ENCODE measurements at places on chromosomes 12 and 14.

GRCh38 chr14:63578300-63578699 lies 35.1 kb upstream of the PPP2R5E start:
- no peak for DNase-seq

DNA sequence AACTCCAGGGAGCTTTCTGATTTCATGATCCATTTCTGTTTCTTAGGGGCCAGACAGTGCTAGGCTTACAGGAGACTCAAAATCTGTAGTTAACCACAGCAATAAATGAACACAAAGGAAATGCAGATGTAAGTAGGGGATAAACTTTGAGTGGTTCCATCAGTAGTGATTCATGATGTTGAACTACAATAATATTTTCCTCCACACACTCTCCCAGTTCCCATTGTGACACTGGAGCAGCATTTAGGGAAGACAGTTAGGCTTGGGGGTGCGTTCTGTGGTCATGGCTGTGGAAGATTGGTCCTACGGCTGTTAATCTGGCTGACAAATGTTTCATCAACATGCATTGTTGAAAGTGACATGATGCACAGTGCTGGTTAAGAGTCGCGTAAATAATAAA lies 66.9 kb downstream of the HMGA2 start:
- no peak for DNase-seq

DNA sequence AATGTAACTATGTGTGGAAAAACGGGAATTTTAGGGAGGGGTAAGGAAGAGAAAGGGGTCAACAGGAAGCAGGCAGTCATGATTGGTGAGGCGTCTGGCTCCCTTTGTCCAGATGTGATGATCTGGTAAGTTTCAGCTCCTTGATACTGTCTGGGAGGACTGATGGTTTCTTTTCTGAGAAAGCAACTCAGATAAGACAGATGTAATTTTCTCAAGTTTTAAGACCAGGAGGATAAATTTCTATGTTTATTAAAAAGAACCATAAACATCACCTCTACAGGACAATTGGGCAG lies 21.9 kb upstream of the AMN1 start:
- DNase-seq, result no peak

- DNase-seq, result no peak
Measured at GRCh38 chr12:58176296-58176869, 235.0 kb downstream of the ATP23 start.

GRCh38 chr12:57146961-57147944 lies at the start of gene LRP1-AS:
Gene LRP1-AS (minus strand): TSS chr12:57147619.
- DNase-seq, result no peak

DNA sequence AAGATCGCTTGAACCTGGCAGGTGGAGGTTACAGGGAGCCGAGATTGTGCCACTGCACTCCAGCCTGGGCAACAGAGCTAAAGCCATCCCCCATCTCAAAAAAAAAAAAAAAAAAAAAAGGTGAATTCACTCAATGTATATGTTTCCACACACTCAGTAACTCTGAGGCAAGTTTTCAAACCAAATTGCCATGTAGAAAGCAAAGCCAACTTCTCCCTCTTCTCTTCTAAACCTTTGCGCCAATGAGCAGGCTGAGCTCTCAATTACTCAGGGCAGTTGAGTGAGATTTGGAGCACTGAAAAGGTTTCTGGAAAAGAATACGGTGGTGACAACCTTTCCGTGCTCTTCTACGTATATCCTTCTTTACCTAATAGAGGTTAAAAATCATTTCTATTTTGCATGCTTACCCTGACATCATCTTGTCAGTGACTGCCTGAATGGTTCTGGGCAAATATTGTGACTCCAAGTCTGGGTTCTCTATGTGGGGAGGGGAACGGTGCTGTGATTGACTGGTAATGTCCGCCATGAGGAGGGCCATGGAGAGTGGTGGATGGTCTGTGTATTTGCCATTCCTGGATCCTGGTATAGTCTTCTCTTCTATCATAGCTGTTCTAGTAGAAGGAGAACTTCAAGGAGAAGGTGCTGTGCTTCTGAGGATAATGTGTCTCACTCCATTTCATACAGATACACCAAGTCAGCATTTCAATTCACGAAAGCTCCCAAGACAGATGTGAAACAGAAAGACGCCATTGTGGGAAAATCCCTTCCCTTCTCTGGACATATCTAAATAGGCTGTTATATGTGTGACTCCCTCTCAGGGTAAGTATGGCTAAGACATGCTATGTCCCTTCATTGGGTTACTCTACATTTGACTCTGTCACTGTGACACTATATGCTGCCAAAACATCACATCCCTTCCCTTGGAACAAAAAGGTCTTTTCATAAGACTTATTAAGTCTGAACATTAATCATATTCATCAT lies 46.2 kb upstream of the MED13L start:
- no peak for DNase-seq

- DNase-seq, result no peak
Measured at GRCh38 chr14:33120966-33121365, 182.3 kb downstream of the NPAS3 start.

DNA sequence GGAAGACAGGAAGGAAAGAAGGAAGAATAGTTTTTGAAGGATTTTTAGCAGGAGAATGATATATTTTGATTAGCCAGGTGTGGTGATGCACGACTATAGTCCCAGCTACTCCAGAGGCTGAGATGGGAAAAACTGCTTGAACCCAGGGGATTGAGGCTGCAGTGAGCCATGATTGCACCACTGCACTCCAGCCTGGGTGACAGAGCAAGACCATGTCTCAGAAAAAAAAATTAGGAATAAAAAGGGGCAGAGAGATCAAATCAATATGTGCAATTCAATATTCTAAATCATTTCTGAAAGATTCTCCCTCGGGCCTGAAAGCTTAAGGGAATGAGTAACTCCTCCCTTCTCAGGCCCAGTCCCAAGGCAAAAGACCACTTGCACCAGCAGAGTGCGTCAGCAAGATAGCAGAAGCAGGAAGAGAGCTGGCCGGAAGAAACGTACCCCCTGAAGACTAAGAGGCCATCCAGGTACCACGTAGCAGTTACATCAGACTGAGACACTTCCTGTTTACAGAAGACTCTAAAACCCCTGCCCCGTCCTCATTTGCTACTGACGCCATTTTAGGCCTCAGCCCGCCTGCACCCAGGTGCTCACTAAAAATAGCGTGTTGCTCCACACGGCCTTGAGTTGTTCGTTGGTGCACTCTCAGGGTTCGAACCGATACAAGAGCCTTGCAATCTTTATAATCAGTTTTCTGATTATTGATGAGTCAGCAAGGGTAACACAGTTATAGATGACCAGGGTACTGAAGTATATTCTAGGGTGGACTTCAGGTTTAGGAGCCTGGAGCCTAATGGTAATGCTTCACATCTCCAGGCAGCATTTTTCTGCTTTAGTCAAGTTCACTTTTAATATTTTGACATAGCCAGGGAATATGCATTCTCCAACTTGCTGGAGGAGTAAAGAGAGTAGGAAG lies 57.7 kb upstream of the CSRP2 start:
- no peak for DNase-seq

DNA sequence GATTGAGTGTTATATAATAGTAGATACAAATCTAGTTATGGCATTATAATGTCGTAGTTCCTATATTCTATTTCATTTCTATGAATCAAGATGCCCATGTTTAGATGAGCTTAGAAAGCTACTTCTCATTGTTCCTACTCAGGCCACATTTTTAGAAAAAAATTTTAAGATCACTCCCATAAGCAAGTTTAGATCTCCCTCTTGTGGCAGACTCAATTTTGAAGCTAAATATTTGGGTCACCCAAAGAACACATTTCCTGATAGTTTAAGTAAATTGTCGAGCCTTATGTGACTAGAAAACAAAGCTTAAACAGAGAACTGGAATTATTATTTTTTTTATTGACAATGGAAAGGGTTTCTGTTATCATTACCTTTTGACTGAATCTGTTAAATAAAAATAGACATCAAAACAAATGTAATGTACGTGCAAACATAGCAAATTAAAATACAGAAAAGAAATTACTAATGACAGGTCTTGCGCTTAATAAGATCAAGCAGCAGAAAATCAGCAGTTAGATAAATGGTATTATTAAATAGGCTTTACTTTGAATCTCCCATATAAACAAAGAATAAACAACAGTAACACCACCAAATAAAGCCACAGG lies 180.2 kb downstream of the ACSS3 start:
- no peak for DNase-seq

GRCh38 chr14:93207468-93208308 lies 632 bp downstream of the UBR7 start:
- DNase-seq, result no peak

DNA sequence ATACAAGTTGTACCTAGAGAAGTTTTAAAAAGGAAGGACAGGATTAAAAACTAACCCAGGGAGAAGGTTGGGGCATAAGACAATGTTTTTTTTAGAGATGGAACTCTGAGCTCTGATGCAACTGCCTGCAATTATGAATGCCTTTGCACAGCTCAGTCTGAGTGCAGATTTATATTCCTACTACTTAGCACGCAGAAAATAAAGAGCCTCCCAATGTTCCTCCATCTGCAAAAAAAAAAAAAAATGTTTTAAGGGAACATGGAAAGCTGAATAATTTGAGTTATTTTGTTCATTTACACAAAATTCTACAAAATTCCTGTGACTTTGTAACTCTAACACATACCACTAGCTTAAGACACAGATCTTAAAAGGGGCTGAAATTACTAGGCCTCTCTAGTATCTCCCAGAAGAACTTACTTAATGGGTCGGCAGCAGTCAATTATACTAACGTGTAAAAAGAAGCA lies 15.7 kb downstream of the CLIP1 start:
- DNase-seq, result no peak

GRCh38 chr12:11706509-11707379 lies 57.3 kb downstream of the ETV6 start:
- DNase-seq, result no peak
